ENCODE measurements at places on chromosomes 3 and 15.

DNA sequence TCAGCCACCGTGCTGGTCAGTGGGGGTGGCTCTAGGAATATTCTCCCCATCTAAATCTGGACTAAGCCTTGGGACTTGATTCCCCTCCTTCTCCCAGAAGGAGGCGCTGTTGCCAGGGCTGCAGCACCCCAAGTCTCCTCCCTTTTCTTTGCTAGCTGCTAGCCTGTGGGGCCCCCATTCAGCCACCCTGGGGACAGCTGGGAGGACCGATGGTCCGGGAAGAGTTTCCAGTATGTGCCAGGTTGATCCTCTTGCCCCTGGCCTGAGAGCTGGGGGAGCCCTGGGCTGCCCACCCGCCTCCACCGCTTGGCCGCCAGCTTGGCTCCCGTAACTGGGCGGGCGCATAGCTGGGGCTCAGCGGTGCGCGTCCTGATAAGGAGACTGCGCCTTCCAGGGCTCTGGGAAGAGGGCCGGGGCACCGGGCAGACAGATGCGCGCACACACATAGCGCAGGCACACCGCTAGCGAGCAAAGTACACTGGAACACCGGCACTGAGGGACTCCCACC is 4.2 kb downstream of the SMAD6 start:
- DNase-seq = no peak

DNA sequence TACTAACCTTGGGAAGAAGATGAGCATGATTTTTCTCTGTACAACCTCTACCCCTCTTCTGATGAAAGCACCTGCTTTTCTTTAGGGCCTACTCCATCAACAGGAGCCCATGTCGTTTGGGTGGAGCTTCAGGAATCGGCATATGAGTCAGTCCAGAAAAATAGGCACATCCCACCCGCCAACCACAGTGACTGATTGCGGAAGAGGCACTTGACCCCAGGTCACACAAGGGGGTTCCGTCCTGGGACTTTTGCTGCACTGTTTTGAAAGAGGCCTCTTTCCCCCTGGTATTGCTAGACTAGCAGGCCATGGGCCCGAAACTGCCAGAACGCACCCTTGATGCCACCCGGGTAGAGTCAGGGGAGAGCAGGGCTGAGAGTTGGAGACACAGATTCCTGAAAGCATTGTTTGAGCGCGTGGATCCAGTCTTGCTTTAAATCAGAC is 19.3 kb upstream of the NRROS start:
- DNase-seq = no peak

DNA sequence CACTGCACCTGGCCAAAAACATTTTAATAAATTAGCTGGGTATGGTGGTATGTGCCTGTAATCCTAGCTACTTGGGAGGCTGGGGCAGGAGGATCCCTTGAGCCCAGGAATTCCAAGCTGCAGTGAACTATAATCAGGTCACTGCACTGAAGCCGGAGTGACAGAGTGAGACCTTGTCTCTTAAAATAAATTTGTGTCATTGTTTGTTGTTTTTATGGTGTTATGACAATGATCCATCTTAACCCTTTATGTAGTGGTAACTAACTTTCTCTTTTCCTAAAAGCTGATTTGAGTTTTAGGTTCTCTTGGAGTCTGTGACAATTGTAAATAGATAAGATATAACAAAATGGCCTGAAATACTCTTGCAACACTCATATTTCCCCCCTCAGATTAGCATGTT is 20.7 kb downstream of the FLNB start:
- no peak for DNase-seq

DNA sequence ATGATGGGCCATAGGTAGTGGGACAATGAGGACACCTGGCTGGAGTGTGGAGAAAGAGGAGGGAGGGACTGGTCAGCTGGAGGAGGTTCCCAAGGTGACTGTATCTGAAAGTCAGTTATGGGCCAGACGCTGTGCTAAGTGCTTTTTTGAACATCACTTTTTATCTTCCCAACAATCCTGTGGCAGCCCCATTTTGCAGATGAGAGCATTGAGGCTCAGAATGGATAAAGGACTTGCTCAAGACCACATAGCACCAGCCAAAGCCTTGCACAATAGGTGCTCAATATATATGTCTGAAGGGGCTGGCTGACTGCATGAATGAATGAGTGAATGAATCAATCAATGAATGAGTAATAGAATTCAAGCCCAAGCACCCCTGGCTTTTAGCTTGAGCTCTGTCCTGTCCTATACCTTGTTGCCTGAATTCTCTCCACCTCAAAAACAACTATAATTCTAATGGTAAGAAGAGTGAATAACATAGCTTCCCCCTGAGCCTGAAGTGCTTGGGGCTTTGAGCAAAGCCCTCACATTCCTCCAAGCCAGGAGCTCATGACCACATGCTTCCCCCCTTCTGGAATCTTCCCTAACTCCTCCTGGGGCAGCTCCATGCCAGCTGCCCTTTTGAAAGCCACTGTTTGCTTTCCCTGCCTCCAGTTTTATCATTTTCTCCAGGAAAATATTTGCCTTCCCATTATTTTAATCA is 150.9 kb downstream of the RPLP1 start:
- no peak for DNase-seq

DNA sequence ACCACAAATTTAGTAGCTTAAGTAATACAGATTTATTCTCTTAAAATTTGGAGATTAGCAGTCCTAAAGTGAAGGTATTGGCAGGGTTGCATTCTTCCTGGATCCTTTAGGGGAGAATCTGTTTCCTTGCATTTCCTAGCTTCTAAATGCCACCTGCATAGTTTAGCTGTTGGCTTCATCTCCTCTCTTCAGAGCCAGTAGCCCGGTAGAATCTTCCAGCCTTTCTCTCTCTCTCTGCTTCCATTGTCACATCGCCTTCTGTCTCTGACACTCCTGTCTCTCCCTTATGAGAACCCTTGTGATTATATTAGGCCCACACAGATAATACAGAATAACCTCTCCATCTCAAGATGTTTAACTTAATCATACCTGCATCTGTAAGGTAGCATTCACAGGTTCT is 21.4 kb downstream of the FAM98B start:
- no peak for DNase-seq

DNA sequence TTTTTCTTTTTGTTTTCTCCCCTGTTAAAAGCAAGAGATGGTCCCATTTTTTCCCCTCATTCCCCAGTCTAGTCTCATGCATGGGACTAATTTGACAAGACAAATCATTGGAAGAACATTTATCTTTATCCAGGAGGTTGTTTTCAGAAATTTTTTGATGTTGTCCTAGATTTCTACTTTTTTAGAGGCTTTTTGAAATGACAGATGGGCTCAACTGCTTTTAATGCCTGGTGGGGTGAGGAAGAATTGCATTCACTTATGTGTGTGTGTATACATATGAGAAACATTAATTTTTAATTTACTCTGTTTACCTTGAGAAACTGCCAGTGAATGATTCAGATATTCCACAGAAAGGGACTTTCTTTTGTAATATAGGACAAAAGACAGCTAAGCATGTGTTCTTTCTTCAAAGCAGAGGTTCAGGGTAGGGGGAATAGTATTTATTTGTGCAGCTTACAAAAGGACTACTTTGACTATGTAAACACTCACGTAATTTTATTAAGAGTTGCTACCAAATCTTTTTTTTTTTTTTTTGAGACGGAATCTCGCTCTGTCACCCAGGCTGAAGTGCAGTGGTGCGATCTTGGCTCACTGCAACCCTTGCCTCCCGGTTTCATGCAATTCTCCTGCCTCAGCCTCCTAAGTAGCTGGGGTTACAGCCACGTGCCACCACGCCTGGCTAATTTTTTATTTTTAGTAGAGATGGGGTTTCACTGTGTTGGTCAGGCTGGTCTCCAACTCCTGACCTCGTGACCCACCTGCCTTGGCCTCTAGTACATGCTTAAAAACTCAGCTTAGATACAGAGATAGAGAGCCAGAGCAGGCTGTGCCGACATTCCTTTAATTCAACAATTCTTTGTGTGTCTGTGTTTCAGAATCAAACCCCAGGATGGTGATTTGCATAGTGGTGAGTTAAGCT is 130.1 kb upstream of the RARB start:
- no peak for DNase-seq

- DNase-seq = no peak
Measured at GRCh38 chr15:91703274-91703673, 150.2 kb upstream of the SLCO3A1 start.
